ENCODE measurements at places on chromosomes 5 and 9. TPM values are rescaled to one million over a fixed set of nuclear protein-coding genes. Genes with fewer than 3 reads are reported as not detected.

FOXD4L4 gene
- total RNA-seq: 0.53 TPM

GLRA1 gene
- not detected for total RNA-seq

FOXD4 gene
- not detected for total RNA-seq

GABRA6 gene
- not detected for total RNA-seq

SH2D3C gene
- 94.0 TPM for total RNA-seq

RPS14 gene
- total RNA-seq: 1,375 TPM

DRD1 gene
- total RNA-seq: not detected

LCNL1 gene
- not detected for total RNA-seq

NTRK2 gene
- total RNA-seq: 0.35 TPM

TSSK1B gene
- not detected for total RNA-seq

SRD5A1 gene
- 33.7 TPM for total RNA-seq

ANKDD1B gene
- 0.70 TPM for total RNA-seq

PCDHGB7 gene
- 23.4 TPM for total RNA-seq

KYAT1 gene
- 6.1 TPM for total RNA-seq

C1QTNF3 gene
- total RNA-seq: 10.5 TPM

PCDHB7 gene
- 2.4 TPM for total RNA-seq

PDE6A gene
- total RNA-seq: not detected

PDGFRB gene
- 13.0 TPM for total RNA-seq

ADAMTS19 gene
- total RNA-seq: under 0.01 TPM

APBB3 gene
- 10.4 TPM for total RNA-seq

ENHO gene
- not detected for total RNA-seq

HMCN2 gene
- not detected for total RNA-seq

SLC6A18 gene
- not detected for total RNA-seq

KDM3B gene
- 44.0 TPM for total RNA-seq

PLAC8L1 gene
- total RNA-seq: not detected

SPATA31A3 gene
- not detected for total RNA-seq

C9orf152 gene
- not detected for total RNA-seq

NUTM2G gene
- total RNA-seq: not detected

WDR55 gene
- total RNA-seq: 20.5 TPM

XRCC4 gene
- 10.0 TPM for total RNA-seq

IFNE gene
- 0.39 TPM for total RNA-seq

CTSV gene
- total RNA-seq: 0.19 TPM

ACTL7A gene
- total RNA-seq: not detected

DOLPP1 gene
- 13.8 TPM for total RNA-seq

FGF10 gene
- total RNA-seq: not detected
